ENCODE measurements at places on chromosomes 2 and 18.

- peak; percentile 11 for DNase-seq
These were observed 64.7 kb downstream of the STK25 start for GRCh38 chr2:241443486-241444223.

- DNase-seq: no peak
These were observed 30.4 kb downstream of the CYTIP start for GRCh38 chr2:157413326-157414035.

GRCh38 chr2:424306-425171 is 136.6 kb upstream of the ALKAL2 start:
- DNase-seq: no peak

DNA sequence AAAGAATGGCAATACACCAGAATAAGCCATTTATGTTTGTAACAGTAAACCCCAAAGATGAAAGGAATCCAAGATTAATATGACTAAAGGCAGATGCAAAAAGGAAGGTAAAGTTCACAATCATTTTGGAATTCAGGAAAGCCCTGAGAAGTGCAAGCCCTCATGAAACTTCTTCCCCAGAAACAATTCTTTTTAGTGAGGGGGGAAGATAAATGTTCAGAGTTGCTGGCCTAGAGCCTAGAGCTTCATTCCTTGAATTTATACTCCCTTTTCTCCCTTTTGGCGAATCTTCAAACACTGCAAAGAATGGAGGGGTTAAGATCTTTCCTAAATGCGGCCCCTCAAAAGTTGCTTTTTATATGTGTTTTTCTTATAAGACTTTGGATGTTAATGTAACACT is 368.8 kb downstream of the MEIS1 start:
- DNase-seq: no peak

DNA sequence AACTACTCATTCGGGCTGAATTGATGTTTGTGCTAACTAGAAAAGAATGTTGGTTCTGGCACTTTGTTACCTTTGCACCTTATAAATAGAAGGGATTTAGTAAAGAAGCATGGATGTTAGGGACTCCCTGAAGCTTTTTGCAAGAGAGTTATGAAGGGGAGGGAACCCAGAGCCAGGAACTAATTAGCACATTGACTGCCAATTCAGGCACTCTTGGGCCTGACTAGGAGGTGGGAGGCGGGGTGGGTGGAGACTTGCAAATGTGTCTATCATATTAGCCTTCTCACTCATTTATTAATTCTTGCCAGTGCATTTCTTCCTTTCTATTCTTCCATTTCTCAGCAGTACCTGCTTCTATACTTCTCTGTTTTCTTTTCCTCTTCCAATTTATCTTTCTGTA is 1022.4 kb downstream of the TMEM182 start:
- no peak for DNase-seq

- DNase-seq: no peak
These were observed 318.7 kb downstream of the GBX2 start for GRCh38 chr2:235849489-235849888.

DNA sequence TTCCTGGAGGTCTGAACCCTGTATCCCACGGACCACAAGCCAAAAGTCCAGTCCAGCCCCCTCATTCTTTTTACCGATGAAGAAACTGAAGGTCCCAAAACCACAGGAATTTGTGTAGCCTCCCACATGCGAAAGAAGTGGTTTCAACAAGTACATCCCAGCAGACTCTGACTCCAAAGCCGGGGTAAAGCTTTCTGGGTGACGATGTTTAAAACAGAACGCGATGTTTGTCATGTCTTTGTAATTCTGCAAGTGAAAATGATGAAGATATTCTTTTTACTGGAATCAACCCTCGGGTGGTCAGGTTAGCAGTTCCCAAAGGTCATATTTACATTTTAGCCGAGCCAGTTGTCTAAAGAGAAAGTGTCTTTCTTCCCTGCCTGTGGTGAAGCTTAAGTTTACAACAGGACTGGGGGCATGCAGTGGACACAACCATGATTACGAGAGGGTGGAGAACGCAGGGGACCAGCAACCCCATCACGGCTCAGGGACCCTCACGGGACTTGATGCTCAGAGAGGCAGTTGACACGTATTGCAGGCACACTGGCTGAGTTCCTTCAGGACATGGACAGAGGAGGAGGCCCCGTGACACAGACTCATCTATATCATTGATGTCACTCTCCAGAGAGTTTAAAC is 17.8 kb upstream of the TMEM131 start:
- no peak for DNase-seq

GRCh38 chr18:63290821-63291200 is 28.8 kb downstream of the BCL2 start:
- no peak for DNase-seq

- DNase-seq: no peak
These were observed 261.2 kb downstream of the SPAG16 start for GRCh38 chr2:213545481-213545880.

DNA sequence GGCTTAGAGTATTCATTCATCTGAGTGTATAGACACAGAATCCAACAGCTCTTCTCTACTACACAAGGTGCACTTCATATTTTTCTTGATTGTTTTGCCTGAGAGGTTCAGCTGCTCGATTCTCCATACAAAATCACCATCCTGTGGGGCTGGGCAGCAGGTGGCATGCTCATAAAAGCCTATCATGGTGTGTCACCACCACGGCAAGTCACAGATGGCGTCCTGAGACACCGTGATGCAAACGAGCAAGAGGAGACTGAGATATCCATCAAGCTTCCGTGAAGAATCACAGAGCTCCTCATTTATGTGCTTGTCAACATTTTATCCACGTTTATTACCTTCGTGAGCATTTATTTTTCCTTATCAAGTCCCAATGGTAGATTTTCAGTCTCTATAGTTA is 22.4 kb upstream of the NRP2 start:
- no peak for DNase-seq

DNA sequence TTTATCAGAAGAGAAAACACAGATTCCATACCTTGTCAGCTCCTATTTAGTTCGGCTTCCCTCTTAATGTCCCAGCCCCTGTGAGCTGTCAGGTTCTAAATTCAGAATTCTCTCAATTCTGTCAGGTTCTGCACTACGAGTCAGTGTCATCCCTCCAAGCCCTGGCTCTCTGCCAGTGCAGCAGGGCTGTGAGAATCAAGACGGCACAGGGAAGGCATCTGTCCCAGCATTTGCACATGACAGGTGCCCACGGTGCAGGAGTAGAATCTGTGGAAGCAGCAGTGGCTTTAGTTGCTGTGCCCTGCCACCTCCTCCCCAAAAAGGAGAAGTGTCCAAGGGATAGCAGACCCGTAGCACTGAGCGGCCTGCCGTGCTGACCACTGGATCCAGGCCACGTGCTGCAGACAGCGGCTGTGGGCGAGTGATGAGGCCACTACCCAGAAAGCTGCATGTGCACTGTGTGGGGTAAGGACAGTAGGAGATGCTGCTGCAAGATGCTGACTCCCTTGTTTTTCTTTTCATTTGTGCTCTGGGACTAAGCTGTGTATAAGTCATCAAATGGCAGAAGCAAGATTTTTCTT is 12.8 kb downstream of the RBFA start:
- DNase-seq: no peak

DNA sequence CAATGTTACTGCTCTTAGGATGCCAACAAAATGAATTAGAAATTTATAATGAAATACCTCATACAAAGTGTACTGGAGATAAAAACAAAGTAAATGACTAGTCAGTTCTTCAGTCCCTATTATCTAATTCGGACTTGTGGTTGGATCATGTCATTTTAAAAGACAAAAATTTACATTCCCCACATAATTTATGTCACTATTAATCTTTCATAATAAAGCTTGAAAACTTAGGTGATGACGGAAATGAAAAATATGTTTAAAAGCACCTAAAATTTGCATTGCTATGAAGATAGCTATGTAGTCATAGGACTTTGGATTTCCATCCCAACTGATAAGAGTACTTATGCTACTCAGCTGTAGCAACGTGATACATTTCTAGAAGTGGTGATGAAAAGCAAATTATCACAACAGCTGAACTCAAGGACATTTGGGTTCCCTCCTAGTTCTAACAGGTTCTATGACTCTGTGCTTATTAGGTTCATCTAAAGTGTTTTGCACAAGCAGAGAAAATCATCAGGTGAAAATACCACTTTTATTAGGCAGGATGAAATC is 58.4 kb downstream of the LRPPRC start:
- no peak for DNase-seq

GRCh38 chr2:240918258-240919091 is 12.3 kb downstream of the CROCC2 start:
- peak; percentile 47 for DNase-seq

DNA sequence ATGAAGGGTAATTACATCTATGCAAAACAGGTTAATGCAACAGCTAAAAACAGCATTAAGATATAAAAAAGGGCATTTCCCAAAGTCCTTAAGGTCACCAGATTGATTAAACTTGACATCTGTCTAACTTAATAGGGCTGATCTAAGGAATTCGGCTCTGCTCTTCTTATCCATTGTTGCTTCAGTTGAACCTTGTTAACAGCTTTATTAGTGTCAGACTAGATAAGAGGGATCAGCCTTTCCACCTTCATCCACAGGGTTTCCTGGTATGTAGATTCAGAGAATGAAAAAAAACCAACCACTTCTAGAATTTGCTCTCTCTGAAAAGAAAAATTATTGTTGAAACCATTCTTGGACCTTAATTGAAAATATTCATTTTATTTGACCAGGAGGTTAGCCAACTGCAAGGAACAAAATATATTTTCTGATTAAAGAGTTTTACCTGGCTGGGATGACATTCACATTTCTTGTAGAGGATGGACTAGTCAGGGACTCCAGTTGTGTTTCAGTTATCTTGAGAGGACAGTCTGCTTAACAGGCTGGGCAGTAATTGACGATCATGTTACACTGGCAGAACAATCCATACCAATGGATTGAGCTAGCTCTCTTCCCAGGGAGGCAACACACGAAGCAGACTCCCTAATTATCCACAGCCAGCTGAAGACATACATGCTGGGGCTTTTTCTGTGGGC is 357.4 kb upstream of the ACVR2A start:
- DNase-seq: peak; percentile 82

DNA sequence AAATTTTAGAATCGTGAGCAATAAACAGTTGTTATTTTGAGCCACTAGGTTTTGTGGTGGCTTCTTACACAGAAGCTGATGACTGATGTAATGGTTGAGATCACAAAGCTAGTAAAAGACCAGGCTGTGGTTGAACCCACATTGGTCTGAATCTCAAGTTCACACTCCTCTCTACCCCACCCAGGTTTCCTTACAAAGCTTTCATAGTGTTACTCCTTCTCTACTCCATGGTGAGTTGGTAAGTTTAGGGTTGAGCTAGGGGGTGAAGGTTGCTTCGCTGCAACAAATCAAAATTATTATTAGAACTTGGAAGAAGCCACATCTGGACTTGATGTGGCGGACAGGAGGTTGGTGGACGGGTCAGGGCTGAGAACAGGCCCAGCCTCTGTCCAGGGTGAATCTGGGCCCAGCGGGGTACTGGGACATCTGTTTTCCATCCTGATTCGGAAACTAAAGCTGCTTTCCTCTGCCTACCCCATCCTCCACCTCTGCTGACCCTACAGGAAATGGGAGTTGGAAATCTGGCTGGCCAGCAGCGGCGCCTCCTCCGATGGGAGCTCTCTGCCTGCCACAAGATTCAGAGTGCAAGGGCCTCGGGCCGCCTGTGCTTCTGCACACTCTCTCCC is 86.3 kb downstream of the ZFP36L2 start:
- no peak for DNase-seq

DNA sequence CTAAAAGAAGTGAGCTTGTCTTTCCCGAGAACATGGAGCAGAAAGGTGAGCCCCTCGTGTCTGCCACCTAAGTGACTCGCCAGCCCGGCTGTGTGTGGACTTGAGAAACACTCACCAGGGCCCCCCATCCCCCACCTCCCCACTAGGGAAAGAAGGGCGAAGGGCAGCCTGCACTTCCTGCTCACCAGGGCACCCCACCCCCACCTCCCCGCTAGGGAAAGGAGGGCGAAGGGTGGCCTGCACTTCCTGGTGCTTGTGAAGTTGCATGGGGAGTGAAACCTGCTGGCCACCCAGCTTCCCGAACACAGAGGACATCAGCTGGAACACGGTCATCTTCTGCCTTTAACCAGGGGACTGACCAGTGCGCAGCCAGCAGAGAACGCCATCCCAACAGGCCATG is 402.7 kb upstream of the SALL3 start:
- no peak for DNase-seq

DNA sequence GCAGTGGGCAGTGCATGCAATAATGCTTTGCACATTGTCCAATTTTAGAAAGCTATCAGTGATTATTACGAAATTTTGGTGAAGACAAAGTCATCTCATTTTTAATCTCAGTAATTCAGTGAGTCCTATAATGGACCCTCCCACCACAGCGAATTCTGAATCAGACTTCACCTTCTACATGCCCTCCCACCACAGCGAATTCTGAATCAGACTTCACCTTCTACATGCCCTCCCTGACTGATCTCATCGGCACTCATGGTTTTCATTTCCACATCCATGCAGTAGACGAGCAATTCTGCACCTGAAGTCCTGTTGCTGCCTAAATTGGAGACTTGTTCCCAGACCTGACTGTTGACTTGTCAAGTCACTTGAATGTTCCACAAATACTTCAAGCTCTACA is 522.3 kb downstream of the EIPR1 start:
- DNase-seq: no peak

Measured in NCI-H69 (cell line).